Hematopoietic multipotent progenitor cell (in vitro differentiated cells): ENCODE measurements at places on chromosomes 12 and 14.

- DNase-seq: no peak
These were observed 132.6 kb downstream of the SLC38A6 start for GRCh38 chr14:61113561-61114225.

DNA sequence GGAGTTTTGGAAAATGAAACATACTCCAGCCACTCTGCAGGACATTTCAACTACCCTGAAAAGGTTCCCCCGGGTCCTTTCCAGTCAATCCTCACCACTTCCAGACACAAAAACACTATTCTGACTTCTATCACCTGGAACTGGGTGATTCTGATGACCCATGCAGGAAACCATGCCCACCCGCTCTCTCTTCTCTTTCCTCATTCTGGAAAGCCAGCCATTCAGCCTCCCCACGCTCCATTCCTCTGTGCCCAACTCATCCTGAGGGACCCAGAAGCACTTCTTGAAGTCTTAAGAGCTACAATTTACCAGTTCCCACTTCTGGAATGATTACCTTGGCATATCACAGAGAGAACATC, 3.2 kb downstream of the CCDC88C start:
- DNase-seq: no peak

- no peak for DNase-seq
These were observed 589.5 kb downstream of the NOVA1 start for GRCh38 chr14:26008290-26008689.

GRCh38 chr14:61202124-61202523, 79.0 kb downstream of the TMEM30B start:
- no peak for DNase-seq

DNA sequence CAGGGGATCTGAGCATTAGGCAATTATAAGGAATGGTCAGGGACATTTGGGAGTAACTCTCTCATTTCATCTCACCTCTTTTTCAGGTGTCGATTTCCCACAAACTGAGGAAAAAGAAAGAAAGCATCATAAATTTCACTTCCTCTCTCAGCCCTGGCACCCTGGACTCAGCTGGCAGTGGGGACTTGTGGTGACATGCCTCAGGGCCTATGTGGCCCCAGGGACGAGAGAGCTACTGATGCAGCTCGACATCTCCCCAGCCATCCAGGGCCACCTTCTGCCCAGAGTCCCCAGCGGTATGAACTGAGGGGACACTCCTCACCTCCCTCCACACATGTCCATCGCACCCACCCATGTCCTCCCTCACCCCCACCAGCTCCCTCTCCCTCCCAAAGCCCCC, 11.7 kb downstream of the TNFRSF1A start:
- no peak for DNase-seq

GRCh38 chr14:32468955-32469354, 139.9 kb downstream of the AKAP6 start:
- no peak for DNase-seq

DNA sequence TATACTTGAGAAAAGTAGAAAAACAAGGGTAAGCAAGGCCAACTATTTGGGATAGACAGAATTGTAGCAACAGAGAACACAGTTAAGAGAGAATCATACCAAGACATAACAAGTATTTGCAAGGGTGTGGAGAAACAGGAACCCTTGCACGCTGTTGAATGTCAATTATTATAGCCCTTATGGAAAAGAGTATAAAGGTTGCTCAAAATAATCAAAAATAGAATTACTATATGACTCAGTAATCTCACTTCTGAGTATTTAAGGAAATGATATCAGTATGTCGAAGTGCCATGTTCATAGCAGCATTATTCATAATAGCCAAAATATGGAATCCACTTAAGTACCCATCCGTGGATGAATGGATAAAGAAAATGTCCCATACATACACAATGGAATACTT, 193.3 kb downstream of the PHLDA1 start:
- no peak for DNase-seq

DNA sequence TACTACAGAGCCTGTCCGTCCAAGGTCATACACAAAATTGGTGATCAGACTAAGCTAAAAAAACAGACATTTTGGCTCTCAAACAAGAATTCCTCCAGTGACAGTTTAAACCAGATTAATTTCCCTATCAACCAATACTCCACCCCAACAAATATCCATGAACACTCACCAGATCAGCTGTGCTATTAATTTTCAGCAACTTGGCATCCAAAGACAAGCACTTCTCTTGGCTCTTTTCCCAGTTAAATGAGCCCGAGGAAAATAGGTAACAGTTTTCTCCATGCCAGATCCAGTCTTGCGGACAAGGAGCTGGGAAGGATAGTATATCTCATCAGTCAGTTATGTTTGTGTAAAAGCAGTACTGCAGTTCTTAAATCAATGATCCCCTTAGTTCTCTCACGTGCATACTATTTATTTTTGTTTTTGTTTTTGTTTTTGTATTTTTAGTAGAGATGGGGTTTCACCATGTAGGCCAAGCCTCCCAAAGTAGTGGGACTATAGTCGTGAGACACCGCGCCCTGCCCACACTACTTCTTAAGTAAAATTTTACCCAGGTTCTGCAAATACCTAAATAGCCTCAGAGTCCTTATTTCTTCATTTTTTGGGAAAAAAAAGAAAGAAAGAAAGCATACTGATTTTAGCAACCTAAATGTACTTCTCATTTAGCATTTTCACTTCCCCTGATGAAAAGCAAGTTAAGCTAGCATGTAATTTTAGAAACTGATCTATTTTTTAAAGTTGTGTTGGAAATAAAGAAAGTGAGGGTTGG, 11.1 kb downstream of the OLR1 start:
- DNase-seq: no peak

GRCh38 chr12:70920891-70921290, 353 bp upstream of the PTPRR start:
- no peak for DNase-seq

DNA sequence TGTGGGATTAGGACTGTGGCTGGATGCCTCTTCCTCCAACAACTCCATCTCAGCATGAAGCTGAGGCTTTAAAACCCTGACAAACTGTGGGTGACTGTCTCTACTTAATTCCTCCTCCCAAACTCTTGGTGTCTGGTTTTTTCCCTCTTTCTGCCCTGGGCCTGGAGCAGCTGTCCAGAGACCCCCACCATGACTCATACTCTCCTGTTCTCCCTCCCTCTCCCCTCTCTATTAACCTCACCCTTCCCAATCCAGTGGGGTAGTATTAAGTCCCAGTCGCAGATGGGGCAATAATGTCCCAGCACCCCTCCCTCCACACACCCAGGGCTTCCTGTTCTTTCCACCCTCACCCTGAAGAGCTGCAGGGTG, 2.0 kb upstream of the DNAJC14 start:
- DNase-seq: no peak

DNA sequence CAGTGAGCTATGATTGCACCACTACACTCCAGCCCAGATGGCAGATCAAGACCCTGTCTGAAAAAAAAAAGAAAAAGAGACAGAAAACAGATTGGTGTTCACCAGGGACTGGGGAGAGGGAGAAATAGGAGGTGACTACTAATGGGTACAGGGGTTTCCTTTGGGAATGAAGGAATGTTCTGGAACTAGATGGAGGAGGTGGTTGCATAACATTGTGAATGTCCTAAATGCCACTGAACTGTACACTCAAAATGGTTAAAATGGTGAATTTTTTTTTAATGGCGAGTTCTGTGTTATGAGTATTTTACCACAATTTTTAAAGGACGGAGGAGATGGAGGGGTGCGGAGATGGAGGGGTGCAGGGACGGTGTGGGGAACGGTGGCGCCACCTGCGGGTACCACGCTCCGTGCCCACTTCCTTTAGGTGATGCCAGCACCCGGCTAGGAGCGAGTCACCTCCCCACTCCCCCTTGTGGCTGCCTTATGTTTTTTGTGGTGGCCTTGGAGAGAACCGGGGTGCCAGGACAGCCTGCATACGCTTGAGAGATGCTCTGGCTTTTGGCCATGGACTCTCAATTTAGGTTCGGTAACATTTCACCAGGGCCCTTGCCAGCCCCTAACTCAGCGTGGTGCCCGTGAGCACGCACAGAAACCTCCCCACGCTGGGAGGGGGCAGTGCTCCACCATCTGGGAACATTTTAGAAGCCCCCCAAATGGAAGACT, 16.1 kb downstream of the UBC start:
- peak; percentile 83 for DNase-seq

GRCh38 chr12:116701432-116701831, 36.4 kb downstream of the SPRING1 start:
- no peak for DNase-seq

DNA sequence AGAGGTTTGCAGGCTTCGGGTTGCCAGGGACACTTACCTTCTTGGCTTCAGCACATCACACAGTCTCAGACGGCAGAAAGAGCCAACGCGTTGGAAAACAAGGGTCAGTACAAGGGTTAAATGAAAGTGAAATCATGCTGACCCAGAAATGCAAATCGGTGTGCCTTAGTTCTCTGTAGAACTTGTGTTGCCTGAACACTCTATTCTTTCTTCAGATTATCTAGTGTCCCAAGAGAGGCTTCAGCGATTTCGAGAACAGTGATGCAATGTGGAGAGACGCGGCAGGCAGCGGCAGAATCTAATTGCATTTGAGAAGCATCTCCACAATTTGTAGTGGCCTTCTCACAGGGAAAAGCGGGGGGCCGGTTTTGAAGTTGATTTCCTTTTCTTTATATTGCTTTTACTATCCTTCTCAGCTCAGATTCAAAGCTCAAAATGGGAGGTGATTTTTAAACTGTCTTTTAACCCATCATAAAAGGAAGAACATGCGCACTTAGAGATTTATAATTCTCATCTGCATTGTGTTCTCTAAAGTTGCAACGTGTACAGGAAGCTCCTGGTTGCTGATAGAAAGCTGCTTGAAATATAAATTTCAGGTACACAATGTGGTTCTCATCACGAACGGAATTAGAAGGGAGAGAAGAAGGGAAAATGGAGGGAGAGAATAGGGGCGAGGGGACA, 67.8 kb upstream of the EGLN3 start:
- no peak for DNase-seq

DNA sequence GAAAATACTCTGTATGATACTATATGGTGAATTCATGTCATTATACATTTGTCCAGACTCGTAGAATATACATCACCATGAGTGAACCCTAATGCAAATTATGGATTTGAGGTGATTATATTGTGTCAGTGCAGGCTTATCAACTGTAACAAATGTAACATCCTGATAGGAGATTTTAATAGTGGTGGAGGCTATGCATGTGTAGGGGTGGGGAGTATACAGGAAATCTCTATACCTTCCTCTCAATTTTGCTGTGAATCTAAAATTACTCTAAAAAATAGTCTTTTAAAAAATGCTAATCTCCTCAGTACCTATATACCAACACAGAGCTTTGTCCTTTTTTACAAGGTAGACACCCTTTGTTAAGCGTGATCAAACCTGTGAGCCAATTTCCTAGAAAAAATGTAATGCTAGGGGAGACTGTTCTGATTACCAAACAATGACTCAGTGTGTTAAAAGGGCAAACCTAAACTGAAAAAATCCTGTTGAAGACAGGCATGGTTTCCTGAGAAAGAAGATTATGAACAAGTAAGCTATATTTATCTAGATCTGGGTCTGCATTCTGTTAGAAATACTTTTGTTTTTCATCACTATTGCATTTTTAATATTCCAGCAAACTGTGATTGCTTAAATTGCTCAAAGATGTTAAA, 170.9 kb downstream of the DUSP6 start:
- no peak for DNase-seq

- no peak for DNase-seq
These were observed 15.1 kb downstream of the CCDC177 start for GRCh38 chr14:69559581-69560011.
